ENCODE measurements at places on chromosomes 16 and 17.
A peak's percentile ranks its signal among the peaks of the same experiment; 100 is the strongest.

DNA sequence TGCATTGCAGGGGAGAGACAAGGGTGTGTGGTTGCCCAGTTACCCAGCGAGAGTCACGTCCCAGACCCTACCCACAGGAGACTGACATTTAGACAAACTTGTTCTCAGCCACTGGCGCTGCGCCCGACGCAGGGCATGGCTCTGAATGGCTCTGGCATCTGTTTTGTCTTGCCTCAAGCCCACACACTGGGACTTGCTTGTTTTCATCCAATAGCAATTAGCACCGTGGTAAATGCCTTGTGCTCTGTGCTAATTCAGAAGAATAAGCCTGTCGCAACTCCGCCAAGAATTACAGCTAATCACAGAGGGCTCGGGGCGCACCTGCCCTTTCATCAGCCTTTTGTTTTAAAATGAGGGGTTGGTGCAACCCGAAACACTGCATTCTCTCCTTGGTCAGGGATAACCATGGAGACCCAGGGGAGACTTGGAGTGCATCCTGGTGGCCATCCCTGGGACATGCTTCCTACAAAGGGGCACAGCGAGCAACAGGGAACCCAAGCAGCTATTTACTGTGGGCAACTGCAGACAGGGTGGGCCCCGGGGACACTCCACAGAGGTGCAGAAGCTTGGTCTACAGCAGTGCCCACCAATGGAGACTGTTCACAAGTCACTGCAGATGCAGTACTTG, 220.6 kb upstream of the ZFHX3 start:
- no peak for DNase-seq

GRCh38 chr17:28900986-28901726, 1.7 kb downstream of the DHRS13 start:
- peak; percentile 66 for DNase-seq

DNA sequence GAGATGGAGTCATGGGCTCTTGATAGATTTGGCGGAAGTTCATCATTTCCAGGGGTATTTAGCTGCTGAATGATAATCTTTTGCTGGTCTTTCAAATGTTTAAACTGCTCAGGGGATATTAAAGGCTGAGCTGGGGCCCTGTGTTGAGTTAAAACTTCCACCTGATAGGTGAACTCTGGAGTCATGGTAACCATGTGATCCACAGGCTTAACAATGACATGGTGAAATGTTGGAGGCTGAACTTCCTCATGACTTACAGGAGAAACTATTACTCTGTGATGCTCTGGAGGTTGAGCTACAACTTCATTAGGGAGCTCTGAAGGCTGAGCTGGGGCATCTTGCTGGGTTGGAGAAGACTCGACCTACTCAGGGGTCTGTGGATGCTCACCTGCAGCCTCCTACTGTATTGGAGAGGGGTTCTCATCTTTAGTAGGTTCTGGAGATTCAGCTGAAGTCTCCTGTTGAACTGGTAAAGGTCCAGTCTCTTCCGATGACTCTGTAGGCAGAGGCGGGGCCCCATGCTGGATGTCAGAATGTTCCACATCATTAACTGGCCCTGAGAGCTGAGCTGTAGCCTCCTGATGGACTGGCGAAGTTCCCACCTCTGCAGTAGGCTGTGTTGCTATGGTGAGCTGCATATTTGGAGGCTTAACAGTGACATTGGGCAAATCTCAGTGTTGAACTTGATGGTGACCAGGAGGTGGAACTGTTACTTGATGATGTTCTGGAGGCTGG, 24.2 kb downstream of the RDM1 start:
- DNase-seq, result no peak

GRCh38 chr16:2936436-2937011, 24.8 kb downstream of the FLYWCH1 start:
- no peak for DNase-seq

Data from upper lobe of right lung (tissue), 1 donor.